Effector memory CD8-positive, alpha-beta T cell (primary cell): ENCODE measurements at places on chromosomes 5 and 9.

DNA sequence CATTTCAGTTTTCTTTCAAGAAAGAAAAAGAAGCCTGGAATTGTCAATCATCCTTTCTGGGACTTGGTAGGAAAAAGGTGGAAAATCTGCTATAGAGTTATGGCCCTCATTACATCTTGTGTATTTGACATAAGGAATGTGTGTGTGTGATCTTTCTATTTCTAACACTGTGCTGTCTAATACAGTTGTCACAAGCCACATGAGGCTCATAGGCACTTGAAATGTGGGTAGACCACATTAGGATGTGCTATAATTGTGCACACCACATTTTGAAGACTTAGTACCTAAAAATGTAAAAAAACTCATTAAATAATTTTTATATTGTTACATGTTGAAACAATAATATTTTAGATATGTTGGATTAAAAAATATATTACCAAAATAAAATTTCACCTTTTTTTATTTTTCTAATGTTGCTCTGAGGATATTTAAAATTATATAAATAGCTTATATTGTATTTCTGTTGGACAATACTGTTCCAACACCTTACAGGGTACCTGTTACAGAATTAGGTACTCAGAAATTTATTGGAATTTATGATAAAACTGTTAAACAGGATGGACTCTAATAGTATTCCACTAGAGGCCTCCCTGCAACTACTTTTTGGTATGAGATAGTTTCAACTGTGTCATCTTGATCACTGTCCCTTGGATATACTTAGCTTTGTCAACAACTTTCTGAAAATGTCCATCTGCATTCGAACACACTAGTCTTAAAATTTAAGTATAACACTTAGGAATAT, 18.4 kb downstream of the MSANTD3 start:
- no peak for DNase-seq

DNA sequence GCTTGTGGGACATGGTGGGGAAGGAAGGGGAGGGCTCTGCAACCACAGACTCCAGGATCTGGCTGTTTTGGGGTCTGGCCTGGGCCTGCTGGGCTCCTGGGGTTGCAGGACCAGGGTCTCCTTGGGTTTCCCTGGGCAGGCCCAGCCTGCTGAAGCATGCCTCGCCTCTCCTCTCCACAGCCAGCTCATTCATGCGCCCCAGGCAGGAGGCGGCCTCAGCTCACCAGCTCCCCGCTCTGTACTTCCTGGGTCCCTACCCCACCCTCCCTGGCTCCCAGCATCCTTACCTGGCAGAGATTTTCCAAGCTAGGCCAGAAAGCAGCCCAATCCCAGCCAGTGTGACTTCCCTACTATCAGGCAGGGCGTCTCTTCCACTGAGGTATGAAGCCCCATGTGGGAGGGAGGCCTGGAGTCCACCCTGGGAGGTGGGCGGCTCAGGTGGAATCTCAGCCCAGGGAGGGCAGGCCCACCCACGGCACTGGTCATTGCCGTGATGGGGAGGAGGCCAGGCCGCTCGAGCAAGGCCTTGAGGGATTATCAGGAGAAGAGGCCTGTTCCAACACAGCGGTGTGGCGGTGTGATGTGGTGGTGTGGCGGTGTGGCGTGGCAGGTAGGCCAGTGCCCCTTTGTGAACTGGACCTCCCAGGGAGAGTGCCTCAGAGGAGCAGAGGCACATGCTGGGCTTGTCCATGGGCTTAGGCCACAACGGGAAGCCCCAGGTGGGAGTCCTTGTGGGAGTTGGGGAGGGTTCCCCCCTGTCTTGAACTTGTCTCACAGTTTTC, 103.4 kb downstream of the DAB2IP start:
- DNase-seq, result no peak

GRCh38 chr9:68476847-68477246, 63.8 kb downstream of the TMEM252 start:
- no peak for DNase-seq

DNA sequence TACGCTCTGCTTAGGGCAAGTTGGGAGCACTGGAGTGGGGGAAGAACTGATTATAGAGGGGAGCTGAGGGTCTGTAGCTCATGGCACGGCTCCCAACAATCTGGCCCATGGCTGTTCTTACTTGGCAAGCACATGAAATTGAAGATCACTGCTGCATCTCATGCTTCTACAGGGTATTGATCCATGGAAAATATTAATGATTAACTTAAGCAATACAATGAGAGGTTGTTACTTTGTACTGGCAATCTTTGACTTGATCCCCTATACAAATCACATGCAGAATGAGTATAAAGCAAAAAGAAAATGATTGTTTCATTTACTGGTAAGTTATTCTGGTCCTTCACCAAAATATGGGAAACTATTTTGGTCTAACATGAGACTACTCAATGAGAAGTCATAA, 481.1 kb downstream of the PDE4D start:
- no peak for DNase-seq

- no peak for DNase-seq
Measured at GRCh38 chr5:110702704-110703103, 23.8 kb downstream of the TMEM232 start.

DNA sequence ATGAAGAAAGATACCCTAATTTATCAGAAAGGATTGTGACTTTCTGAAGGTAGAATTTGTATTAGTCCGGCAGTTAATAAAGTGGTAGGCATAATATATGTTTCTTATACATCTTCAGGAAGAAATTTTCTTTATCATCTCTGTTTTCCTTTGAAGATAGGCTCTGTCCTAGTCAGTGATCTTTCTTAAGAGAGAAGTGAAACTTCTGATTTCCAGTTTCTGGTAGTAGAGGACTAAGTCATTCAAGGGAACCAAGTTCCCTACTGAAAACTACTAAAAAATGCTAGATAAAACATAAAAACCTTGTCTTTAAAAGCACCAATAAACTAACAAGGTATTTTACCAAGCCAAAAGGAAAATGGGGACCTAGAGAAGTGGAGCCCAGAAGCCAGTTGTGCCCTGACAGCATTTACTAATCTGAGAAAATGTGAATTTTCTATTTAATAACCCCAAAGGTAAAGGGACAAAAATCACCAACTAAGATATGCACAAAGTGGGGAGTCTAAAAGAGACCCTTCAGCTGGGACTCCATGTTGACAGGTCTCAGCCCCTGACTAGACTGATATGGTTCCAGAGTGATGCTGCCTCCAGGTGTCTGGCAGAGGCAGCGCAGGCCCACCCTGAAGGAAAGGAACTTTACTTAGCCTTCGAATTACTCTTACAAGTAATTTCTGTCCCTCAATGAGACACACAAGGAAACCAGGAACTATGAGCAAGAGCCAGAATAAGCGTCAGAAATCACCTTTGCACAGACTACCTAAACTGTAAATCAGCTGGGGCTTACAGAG, 72.7 kb downstream of the FAM78A start:
- no peak for DNase-seq

GRCh38 chr5:40374853-40375252, 304.9 kb upstream of the PTGER4 start:
- DNase-seq, result no peak

- no peak for DNase-seq
Measured at GRCh38 chr9:113409481-113409880, 994 bp downstream of the POLE3 start.

DNA sequence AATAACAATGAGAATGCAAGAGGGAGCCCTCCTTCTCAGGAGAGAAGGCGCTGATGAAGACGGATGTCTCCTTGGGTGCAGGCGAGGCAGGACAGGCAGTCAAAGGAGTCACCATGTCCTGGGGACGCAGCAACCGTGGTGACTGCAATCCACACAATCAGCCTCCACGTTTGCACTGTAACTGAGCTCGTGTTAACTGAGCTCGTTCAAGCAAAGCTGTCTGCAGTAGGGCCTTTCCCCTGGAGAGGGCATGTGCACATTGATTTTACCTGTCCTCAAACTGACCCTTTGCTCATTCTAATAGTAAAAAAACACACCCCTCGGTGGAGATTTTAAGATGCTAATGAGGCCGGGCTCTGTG, 2.8 kb downstream of the SARDH start:
- DNase-seq, result no peak

GRCh38 chr9:131278702-131279111, 2.4 kb upstream of the FAM78A start:
- DNase-seq, result no peak

DNA sequence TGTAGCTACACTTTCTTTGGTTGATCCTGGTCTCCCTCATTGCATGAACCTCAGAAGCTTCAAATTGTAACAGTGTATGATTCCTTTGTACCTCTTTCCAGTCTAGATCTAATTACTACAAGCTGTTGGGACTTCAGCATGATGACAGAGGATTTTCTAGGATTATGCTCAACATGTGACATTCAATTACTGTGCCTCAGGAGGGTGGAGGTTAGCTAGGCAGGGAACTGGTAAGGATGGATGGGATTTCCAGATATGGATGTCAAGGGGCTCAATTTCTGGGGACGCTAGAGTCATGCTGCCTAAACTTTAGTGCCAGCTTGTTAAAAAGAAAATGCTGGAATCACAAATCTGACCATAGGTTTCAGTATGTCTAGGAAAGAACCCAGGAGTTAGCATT, 29.2 kb upstream of the GLRA1 start:
- no peak for DNase-seq

GRCh38 chr9:136826703-136827582, 15.3 kb upstream of the AJM1 start:
- no peak for DNase-seq

GRCh38 chr9:108205276-108205675, 650.5 kb downstream of the ACTL7B start:
- no peak for DNase-seq

DNA sequence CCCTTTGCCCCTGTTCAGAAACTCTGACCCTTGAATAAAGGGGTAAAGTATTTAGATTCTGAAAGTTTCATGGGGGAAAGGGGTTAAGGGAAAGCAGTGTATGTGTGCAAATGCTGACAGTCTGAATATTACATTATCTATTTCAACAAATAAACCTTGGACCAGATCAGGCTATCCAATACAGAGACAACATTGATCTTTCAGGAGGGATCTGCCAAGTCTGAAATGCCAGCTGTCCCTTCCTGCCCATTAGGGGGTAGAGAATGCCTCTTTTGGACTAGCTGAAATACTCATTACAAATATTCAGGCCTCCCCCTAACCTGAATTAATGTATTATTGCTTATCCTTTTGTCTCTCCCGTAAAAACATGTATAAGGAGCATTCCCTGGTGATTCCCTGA, 219.5 kb downstream of the NR3C1 start:
- no peak for DNase-seq

GRCh38 chr9:90789408-90789807, 12.2 kb upstream of the SYK start:
- DNase-seq, result no peak

DNA sequence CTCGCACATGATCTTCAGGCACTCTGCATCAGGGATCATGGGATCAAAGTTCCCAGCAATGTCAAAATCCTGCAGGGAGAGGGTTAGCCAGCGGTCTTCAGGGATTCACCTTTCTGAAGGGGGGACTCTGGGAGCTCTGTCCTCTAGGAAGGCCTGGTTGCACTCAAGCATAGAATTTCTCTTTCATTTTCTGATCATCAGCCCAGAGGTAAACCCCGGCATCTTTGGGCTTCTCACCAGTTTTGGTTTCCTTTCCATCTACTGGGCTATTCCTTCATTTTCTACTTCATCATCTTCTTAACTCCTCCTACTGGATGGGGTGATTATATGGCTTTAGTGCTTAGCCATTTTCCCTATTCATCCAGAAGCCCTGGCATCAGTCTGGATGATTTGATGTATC, 4.6 kb upstream of the DND1 start:
- DNase-seq, result no peak

- DNase-seq, result no peak
Measured at GRCh38 chr9:91001146-91001611, 199.6 kb downstream of the SYK start.

GRCh38 chr5:10801931-10802666, 41.1 kb upstream of the DAP start:
- DNase-seq, result no peak

GRCh38 chr9:77954666-77955015, 77.0 kb downstream of the GNAQ start:
- DNase-seq, result no peak

DNA sequence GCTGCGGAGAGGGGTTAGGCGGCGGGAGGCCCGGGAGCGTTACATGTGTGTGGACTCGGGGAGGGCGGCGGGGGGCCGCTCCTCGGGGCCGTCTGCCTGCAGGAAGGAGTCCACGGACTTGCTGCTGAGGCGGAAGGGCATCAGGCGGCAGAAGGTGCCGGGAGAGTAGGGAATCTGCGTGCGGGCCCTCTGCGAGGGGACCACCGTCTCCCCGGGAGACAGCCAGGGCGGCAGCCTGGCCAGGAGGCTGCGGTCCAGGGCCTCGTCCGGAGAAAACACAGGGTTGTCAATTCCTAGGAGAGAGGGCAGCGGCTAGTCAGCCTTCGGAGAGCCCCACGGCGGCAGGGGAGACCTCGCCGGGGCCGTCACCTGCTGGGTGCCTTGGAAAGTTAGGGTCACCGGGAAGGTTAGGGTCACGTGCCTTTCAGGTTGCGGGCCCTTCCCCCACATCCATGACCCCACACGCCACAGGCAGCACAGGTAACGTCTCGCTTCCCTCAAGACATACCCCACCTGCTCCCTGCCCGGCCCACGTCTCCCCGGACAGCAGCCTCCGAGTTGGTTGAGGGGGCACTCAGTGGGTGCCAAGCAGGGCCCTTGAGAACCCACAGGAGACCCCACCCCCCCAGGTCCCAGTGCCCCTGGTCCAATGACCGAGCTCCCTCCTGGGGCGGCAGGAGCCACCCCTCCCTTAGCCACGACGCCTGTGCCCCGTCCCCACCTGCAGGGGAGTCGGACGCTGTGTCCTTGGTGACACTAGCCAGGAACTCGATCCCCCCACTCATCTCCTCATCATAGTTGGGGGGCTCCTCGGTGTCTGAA, 32.1 kb downstream of the EXOC3 start:
- no peak for DNase-seq

DNA sequence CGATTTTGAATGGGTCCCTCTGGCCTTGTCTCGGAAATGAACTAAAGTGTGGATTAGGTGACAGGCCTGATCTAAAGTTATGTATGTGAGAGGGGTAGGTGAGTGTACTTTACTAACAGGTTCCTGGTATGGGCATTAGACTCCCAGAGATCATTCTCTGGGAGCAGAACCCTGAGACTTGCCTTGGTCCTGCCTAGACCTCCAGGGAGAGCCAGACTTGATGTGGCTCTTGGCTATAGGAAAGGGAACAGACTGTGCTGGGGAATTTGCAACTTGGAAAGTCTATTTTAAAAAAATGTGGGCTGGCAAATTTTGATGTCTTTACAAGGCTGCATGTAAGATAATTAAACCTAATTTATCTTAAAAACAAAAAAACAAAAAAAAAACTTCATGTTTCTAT, 49.8 kb upstream of the NREP start:
- DNase-seq, result no peak

DNA sequence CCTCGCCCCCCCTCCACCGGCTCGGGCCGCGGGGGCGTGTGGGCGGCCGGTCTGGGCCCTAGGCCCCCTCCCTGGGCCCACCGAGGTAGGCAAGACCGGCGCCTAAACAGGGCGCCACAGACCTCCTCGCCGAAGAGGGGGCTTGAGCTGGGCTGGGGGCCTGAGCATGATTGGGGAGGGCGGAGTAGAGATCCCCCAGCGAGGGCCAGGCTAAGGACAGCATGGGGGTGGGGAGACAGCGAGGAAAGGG, 108.9 kb downstream of the PSD2 start:
- no peak for DNase-seq

GRCh38 chr5:126868338-126869004, 91.5 kb downstream of the LMNB1 start:
- no peak for DNase-seq
